Jurkat, Clone E6-1 (cell line): ENCODE measurements at places on chromosomes 5 and 9.

DNA sequence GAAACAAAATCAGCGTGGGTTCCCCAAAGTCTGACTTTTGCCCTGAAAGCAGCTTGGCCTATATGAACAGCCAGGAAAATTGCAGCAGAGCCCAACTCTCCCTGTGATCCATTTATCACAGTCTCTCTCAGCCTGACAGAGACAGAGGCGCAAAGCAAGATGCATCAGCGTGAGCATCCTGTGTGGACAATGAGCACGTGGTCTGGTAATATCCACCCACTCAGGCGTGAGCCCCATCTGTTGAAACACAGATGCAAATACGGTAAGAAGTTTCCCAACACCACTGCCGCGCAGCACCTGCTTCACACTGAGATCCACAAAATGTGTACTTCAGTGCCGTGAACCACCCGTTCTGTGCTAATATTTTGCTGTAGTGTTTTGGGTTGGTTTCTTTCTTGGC is 114.6 kb downstream of the MRPL36 start:
- no peak for DNase-seq

GRCh38 chr9:126428534-126429175 is 102.0 kb downstream of the MVB12B start:
- no peak for DNase-seq

- DNase-seq, result no peak
Observed at GRCh38 chr5:135069895-135070657, 36.0 kb upstream of the PITX1 start.

DNA sequence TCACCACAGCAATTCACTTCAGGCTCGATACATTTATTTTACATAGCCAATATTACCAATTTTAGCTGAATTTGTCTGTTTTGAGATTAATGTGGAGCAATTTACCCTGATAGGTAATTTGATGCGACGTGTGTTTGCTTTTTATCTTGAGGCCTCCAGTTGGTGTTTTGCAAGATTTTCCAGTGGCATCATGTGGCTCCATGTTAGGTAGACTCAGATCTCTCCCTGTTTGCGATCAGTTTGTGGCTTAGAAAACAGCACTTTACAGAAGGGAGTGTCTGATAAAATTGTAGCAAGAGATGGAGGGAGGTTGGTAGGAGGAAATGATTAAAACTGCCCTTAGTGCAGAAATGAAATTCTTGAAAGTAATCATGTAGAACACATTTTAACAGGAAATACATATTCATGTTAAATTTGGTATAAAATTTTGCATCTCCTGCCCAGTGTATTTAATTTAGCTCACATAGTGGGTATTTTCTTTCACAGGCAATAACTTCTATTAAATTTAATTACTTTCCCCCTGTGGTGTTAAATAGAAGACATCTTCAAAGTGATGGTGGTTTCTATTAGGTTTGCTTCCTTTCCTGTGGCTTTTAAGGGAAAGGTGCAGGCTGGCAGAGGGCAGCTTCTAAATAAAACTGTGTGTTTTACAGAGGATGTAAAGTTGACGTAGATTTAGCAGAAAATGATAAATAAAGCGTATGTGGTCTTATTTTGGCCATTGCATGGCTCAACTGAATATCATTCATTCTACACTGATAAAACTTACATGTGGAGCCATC is 135.8 kb downstream of the KDM4C start:
- no peak for DNase-seq

GRCh38 chr5:148778882-148779281 is 47.5 kb upstream of the ADRB2 start:
- no peak for DNase-seq

- no peak for DNase-seq
Observed at GRCh38 chr9:137423514-137424291, 510 bp downstream of the NOXA1 start.

GRCh38 chr5:86371061-86371460 is 246.7 kb upstream of the COX7C start:
- DNase-seq, result no peak

GRCh38 chr9:96317335-96317980 is 15.5 kb upstream of the HSD17B3 start:
- DNase-seq, result peak; percentile 44

GRCh38 chr5:25160891-25161290 is 516.1 kb upstream of the CDH10 start:
- DNase-seq, result no peak

DNA sequence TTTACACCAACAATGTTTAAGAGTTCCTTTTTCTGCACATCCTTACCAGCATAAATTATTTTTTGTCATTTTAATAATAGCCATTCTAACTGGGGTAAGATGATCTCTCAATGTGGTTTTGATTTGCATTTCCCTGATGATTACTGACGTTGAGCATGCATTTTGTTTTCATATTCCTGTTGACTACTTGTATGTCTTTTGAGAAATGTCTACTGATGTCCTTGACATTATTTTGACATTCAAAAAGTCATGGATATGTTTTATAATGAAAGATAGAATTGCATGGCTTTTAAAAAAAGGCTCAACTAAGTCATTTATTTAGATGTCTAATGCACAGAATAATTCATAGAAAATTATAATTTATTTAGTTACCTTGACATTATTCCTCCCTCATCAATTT is 381.6 kb upstream of the C9orf72 start:
- DNase-seq, result no peak

GRCh38 chr5:638501-639252 is 26.5 kb downstream of the CEP72 start:
- DNase-seq, result no peak

DNA sequence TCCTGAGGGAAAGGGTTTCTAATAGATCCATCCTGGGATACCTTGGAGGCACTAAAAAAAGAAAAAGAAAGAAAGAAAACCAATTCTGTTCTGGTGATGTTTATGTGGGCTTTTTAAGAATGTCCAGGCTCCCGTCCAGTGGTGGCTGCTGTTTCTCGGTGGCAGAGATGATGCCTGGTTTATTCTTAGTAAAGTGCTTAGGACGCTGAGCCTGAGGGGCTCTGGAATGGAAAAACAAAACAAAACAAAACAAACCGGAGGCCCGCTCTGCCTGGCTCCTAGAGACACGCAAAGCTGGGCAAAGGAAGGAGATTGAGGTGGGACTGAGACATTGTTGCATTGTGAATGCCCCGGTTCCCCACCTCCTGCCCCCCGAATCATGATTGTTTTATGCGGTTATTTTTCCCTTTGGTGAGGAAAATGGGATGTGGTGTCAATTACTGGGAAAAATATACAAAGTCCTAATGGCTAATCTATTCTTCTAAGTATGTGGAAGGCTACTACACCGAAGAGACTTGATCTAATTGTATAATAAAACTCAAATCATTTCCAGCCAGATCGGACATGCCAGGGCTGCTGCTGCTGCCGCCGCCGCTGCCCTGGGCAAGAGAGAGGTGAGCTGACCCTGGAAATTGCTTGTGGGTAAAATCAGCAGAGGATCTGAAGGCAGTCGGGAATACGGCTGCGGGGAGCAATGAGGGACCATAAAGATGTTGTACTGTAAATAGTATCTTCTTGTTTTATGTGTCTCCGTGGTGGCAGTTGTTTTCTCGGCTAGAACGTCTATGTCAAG is 644.9 kb downstream of the CCDC171 start:
- no peak for DNase-seq

DNA sequence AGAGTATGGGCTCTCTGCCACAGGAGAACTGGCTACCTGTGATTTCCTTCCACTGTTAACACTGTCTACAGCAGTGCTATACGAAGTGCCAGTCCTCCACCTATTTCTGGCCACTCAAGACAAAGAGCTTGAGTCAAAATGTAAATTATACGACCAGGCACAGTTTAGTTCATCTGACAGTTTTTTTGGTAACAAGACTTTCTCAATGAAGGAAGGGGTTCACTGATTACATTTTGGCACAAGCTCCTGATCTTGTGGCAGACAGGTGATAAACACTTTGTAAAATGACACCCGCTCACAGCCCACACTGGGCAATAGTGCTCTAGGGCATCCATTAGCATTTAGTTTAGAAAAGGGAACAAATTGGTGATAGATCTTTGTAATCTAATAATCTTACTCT is 8.6 kb downstream of the RBM22 start:
- no peak for DNase-seq

GRCh38 chr5:97427235-97427634 is 244.2 kb upstream of the RIOK2 start:
- DNase-seq, result no peak
